Hematopoietic multipotent progenitor cell treated with erythropoietin and hydrocortisone succinate and interleukin-3 and kit ligand, for 8 days (in vitro differentiated cells): ENCODE measurements at places on chromosomes 16 and 17.

GRCh38 chr16:73028263-73028662, 19.7 kb downstream of the ZFHX3 start:
- no peak for DNase-seq

DNA sequence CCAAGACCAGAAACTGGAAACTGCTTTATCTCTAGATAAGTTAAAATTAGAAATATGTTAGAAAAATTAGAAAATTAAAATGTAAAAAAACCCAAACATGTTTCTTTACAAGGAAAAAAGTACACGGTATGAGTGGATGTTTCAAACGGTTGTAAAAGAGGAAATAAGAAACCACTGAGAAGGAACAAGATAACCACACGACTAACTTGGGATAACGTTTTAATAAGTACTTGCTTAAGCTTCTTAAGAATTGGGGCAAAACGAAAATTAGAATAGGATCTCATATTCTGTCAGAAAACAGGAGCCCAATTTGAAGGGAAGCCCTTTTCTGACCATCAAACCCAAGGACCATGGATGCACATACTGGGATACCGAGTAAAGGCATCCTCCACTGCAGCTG, 31.0 kb downstream of the MBTPS1 start:
- DNase-seq = peak; percentile 35

DNA sequence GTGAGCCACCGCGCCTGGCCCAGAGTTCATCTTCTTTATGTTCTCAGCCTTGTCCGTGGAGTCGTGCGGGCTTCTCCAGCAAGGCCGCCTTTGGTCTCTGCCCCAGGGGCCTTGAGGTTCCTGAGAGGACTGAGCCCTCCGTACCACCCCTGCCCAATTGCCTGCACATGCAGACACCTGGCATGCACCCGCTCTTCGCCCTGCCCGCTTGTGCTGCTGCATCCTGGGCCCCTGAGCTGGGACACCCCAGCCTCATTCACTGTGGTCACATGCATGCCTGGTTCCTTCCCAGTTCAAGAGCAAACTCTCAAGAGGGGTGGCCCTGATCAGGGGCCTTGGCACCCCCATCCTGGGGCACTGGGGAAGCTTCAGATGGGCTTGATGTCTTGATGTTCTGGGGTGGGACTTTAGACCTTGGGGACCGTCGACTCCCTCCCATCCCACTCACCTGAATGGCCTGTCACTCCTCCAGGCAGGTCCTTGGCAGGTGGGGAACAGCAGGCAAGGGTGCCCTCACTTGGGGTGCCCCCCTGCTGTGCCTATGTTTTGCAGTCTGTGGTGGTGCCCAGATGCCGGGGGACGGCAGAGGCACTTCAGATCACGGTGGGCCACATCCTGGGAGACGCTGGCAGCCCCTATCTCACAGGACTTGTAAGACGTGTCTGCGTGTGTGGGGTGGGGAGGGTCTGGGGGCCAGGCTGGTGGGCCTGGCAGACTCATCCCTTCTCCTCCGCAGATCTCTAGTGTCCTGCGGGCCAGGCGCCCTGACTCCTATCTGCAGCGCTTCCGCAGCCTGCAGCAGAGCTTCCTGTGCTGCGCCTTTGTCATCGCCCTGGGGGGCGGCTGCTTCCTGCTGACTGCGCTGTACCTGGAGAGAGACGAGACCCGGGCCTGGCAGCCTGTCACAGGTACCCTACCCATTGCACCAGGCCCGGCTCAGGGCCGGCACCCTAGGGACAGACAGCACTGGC, 12.7 kb upstream of the SPNS2 start:
- no peak for DNase-seq

DNA sequence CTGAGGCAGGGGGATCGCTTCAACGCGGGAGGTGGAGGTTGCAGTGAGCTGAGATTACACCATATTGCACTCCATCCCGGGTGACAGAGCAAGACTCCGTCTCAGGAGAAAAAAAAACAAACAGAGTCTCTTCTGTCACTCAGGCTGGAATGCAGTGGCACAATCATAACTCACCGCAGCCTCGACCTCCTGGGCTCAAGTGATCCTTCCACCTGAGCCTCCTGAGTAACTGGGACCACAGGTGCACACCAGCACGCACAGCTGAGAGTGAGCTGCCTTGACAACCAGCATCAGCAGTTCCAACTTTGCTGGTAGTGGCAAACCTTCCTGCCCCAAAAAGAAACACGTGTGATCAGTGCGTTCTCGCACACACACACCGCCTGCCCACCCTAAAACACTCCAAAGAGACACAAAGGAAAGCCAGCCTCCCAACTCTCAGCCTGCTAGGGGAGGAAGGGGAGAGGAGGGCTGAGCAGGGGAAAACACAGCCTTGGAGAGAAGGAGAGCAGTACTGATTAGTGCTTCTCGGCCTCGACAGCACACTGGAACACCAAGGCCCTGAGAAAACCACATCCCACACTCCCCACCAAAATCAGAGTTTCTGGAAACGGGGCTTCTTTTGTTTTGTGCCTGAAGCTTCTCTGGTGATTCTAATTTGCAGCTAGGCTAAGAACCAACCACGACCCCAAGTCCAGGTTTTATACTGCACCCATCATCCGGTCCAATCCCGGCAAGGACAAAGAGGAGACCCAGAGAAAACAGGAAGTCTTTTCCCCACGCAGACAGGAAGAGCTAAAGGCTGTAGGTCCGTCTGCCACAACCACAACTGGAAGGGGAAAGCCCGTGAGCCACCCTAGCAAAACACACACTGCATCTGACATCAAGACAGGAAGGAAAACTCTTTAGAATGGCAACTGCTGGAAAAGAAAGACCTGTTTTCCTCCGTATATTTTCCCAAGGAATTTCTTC, 28.8 kb downstream of the ZCCHC14 start:
- peak; percentile 39 for DNase-seq

- DNase-seq = no peak
Measured at GRCh38 chr16:26809461-26809860, 257.3 kb upstream of the C16orf82 start.

GRCh38 chr17:14730821-14731220, 429.9 kb downstream of the HS3ST3B1 start:
- DNase-seq = no peak

- no peak for DNase-seq
Measured at GRCh38 chr17:45292696-45293412, 24.0 kb downstream of the MAP3K14 start.

- no peak for DNase-seq
Measured at GRCh38 chr16:29820730-29821642, 724 bp downstream of the MVP start.

DNA sequence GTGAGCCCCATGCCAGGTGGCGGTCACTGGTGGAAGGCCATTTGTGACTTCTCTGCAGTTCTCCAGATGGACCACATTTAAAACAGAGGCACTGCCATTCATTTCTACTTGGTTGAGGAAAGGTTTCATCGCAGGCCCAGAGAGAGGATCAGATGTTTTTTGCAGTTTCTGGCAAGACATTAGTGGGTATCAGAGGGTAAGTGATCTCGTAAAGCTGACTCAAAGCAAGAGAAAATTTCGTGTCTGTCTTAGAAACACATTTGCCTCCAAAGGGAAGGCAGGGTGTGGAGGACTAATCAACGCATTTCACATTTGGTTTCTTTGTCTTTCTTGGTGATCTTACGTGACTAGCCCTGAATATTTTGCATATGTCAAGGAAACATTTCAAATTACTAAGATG, 81.8 kb downstream of the PRKCB start:
- DNase-seq = no peak

GRCh38 chr16:30110661-30111060, 2.7 kb downstream of the GDPD3 start:
- DNase-seq = no peak

- peak; percentile 46 for DNase-seq
Measured at GRCh38 chr17:81551458-81552243, 502 bp downstream of the FAAP100 start.
